Osteoblast (primary cell): ENCODE measurements at places on chromosomes 7 and 10. TPM values are rescaled to one million over a fixed set of nuclear protein-coding genes. Genes with fewer than 3 reads are reported as not detected.

DNA sequence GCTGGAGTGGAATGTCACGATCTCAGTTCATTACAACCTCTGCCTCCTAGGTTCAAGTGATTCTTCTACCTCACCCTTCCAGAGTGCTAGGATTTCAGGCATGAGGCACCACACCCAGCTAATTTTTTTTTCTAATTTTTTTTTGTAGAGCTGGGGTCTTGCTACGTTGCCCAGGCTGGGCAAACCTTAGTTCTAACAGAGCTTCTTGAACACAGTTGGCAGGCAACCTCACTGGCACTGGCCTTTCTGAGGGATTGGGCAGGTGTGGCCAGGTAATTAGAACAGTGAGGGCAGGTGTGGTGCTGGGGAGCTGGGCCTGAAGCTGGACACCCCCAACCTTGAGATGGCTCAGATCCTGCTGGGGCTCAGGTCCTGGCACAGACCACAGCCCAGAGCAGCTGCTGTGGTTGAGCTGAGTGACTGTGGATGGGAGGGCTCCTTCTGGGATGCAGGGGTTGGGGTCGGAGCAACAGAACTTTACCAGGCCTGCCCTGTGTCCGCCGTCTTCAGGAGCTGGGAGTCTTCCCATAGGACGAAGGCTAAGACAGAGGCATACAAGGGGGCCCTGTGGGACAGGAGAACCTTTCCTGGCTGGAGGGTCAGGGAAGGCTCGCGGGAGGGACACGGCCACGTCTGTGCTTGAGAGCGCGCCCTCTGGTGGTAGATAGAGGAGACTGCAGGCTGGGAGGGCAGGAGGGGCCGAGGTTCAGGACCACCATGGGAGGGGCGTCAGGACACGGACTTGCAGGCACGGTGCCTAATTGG lies 48.2 kb downstream of the COL26A1 start:
- peak; percentile 95 for DNase-seq

DNA sequence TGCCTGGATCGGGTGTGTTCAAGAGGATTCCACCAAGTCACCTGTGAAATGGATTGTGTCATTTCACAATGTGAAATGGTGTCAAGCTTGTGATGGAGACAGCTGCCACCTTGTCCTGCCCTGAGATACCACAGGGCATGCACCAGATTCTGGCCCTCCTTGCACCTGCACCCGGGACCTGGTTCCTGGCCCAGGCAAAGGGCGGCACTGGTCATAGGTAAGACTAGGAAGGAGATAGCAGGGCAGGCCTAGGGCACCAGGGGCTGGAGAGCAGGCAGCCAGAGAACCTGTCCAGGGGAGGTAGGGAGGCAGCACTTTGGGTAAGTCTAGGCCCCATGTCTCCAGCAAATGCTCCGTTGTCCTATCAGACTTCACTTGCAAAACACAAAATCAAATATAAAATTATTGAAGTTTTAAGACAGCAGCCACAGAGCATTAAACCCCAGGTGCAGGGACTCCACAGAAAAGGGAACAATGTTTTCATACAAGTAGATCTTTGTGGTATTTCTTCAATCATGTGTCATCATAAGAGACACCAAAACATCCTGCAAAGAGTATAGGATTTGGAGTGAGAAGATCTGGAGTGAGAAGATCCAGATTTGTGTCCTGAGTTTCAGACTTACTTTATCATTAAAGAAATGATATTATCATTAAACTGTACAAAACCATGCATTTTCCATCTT lies 22.7 kb upstream of the ZNF800 start:
- no peak for DNase-seq

DNA sequence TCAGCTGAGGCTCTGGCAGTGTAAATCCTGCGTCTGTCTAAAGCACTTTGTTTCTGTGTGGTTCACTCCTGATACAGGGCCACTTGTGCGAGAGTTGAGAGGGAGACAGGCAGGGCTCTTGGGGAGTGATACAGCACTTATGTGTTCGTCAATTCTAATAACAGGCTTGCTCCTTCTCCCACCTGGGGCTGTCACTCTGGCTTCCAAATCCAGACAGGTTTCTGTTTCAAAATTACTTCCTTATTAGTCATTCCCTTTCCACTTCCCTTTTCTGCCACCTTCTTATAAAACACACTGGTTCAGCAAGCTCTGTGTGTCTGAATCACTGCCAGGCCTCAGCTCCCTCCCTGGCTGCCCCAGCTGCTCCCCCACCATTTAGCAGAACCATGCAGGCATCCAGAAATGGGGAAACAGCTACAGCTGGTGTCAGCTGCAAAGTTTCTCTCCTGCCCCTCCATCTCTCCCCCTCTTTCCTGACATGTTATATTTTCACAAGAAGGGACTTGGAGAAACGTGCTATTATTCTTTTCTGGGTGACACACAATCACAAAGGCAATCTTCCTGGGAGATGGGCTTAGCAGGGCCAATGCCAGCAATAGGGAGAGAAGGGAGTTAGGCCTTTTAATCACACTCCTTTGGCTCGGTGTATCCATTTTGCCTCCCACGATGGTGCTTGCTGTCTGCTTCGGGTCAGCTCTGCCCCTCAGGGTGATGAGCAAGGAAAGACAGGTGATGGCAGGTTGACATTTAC lies 58.4 kb upstream of the ZNRF2 start:
- DNase-seq: no peak

- DNase-seq: no peak
Measured at GRCh38 chr10:87053111-87053510, 33.0 kb downstream of the FAM25A start.

- no peak for DNase-seq
Measured at GRCh38 chr7:37714606-37715005, 31.0 kb downstream of the GPR141 start.

DNA sequence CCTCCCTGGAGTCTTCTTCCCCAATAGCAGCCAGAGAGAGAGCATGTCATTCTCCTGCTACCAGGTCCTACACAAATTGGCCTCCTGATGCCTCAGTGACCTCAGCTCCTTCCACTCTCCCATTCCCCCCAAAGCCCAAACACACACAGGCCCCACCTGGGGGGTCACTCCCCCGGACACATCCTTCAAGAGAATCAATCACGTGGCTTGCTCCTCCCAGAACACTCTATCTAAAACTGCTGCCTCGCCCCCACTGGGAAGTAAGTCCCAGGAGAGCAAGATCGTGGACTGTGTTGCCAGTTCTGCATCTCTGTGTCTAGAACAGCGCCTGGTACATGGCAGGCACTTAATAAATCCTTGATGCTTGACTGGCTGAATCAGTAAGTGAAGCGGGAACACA lies 2.5 kb upstream of the HSPA12A start:
- peak; percentile 62 for DNase-seq

DNA sequence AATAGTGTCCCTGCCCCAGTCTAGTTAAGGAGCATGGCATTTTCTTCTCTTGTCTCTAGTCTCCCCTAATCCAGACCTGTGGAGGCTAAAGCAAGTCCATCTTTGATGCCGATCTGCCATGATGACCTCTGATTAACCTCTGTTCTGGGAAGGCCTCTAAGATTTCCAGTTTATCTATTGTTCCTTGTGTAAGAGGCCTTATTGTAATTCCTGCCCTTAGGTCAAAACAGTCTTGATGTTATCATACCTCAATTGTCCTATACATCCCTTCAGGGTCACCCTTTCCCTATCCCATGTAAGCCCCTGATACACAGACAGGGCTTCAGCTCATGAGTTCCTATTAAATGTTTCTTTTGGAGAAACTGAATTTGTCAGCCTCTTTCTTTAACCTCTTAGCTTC lies 4.9 kb upstream of the ZMIZ2 start:
- DNase-seq: no peak

DNA sequence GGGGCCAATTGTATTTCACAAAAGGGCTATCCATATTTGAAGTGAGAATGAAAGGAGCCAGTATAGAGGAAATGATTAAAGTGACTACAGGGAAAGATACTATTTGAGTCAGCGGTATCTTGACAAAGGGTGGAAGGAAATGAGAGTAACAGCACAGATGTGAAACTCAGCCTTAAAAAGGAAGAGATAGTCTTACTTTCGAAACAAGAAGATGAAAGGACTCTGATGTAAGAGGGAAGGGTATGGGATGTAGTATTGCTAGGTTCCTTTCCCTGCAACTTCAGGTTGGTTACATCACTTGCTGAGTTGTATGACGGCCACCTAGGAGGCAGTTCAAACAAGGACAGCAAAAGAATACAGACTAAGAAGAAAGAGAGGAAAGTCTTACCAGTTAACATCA lies 13.7 kb downstream of the CISD1 start:
- no peak for DNase-seq

GRCh38 chr7:93148144-93148543 lies at the start of gene SAMD9L:
TSS of gene SAMD9L (minus strand) at chr7:93148385. CDS start at chr7:93135971, 12,414 bp downstream.
- DNase-seq: no peak

DNA sequence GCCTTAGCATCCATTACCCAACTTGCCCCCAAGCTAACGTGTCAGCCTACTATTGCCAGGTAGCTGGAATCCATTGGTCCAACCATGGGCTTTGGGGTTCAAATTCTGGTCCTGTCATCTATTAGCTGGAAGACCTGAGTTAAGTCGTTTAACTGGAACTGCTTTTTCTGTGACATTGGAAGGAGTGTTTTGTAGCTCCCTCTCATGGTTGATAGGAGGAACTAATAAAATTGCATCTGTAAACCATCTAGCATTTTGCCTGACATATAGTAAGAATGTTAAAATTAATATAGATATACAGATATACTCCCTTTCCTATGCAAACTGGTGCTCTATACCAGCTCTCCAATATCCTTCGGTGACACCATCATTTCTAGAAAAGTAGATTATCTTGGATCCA lies 23.8 kb upstream of the SLF2 start:
- no peak for DNase-seq

- no peak for DNase-seq
Measured at GRCh38 chr7:99938296-99938695, 8.9 kb upstream of the GJC3 start.

- DNase-seq: no peak
Measured at GRCh38 chr10:68796605-68797004, 30.7 kb upstream of the STOX1 start.

- no peak for DNase-seq
Measured at GRCh38 chr7:154202002-154202401, 149.8 kb downstream of the DPP6 start.

DNA sequence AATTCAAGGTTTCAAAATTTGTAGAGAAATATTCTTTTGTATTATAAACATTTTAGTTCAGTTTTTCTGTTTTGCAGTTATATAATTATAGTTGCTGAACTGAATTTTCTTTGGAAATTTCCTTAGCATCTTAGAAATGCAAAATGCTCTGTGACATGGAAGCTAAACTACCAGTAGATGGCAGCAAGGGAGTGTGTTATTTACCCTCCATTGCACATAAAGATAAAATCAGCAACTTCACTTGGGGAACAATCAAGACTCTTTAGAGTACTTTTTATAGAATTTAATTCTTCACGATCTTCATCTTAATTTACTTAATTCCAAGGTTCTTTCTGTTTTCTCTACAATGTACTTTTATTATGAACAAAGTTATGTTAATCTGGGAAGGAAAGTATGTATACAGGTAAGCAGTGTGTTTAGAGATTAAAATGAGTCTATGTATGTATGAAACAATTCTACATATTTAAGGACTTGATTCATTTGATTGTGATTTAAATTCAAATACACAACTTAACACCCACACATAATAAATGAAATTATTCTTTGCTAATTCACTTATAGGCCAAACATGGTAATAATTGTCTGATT lies 404.2 kb downstream of the THSD7A start:
- DNase-seq: peak; percentile 36

DNA sequence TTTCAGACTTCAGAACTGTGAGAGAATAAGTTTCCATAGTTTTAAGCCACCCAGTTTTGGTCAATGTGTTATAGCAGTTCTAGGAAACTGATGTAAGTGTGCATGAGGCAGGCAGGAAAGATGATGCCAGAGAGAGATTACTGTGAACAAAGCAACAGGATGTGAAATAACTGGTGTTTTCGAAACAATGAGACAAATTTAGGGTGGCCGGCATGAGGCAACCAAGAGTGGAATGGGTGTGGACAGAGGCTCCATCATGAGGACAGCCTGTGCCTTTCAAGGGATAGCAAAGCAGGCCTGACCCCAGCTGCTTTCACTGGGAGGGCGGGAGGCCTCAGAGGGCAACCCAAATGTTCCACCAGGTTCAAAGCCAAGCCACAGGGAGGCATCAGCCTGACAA lies 67.3 kb upstream of the UCN3 start:
- no peak for DNase-seq

DNA sequence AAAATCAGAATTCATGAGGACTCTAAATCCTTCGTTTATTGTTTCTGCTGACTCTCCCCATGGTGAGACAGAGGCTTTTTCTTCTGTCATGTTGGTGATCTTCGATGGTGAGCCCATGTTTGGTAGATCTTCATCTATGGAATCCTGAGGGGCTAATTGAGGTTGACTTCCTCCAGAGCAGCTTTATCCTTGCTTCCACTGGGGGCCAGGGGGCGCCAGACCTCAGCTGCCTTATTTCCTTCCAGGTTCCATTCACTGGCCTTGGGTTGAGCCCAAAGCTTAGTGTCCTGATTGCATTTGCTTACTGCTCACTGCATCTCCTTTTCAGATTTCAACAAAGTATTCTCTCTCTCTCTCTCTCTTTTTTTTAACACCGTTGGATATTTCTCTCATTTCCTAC lies 80.7 kb downstream of the GCC1 start:
- DNase-seq: peak; percentile 84

EPHA1 gene
- not detected in 2 replicates for total RNA-seq

GRCh38 chr10:128316121-128316726 lies 190.0 kb upstream of the MKI67 start:
- DNase-seq: no peak

- DNase-seq: no peak
Measured at GRCh38 chr10:133294189-133294588, 14.5 kb downstream of the TUBGCP2 start.
